Heart left ventricle (tissue), 16 donors: ENCODE measurements at places on chromosomes 7 and 10. TPM values are rescaled to one million over a fixed set of nuclear protein-coding genes. Genes with fewer than 3 reads are reported as not detected.
A peak's percentile ranks its signal among the peaks of the same experiment; 100 is the strongest.

- no peaks in the 10 kb centered on the region for H3K27me3 ChIP-seq
- no peaks in the 10 kb centered on the region for H3K4me1 ChIP-seq
- H3K27ac ChIP-seq, result no peak overlapping the region
- no peaks in the 10 kb centered on the region for H3K36me3 ChIP-seq
These were observed 89.0 kb upstream of the STEAP4 start for GRCh38 chr7:88395715-88396114.

- H3K4me3 ChIP-seq, result no peak overlapping the region
- H3K27me3 ChIP-seq, result no peaks in the 10 kb centered on the region
- H3K4me1 ChIP-seq, result no peaks in the 10 kb centered on the region
- no peak overlapping the region for H3K27ac ChIP-seq
- H3K36me3 ChIP-seq, result no peaks in the 10 kb centered on the region
These were observed 51.9 kb downstream of the GNAT3 start for GRCh38 chr7:80459776-80460510.

GRCh38 chr10:82377608-82378007 is 502.6 kb downstream of the NRG3 start:
- peaks cover 5% of the 10 kb centered on the region for H3K4me1 ChIP-seq
- H3K4me3 ChIP-seq, result no peak overlapping the region
- no peaks in the 10 kb centered on the region for H3K27me3 ChIP-seq
- H3K36me3 ChIP-seq, result no peaks in the 10 kb centered on the region

- no peaks in the 10 kb centered on the region for H3K36me3 ChIP-seq
- H3K4me1 ChIP-seq, result peaks cover 10% of the 10 kb centered on the region
- H3K27ac ChIP-seq, result peak overlapping the region; percentile 75
- no peak for DNase-seq
- no peak overlapping the region for H3K4me3 ChIP-seq
- H3K27me3 ChIP-seq, result no peaks in the 10 kb centered on the region
These were observed 173.3 kb downstream of the SLC16A9 start for GRCh38 chr10:59536167-59537014.

DNA sequence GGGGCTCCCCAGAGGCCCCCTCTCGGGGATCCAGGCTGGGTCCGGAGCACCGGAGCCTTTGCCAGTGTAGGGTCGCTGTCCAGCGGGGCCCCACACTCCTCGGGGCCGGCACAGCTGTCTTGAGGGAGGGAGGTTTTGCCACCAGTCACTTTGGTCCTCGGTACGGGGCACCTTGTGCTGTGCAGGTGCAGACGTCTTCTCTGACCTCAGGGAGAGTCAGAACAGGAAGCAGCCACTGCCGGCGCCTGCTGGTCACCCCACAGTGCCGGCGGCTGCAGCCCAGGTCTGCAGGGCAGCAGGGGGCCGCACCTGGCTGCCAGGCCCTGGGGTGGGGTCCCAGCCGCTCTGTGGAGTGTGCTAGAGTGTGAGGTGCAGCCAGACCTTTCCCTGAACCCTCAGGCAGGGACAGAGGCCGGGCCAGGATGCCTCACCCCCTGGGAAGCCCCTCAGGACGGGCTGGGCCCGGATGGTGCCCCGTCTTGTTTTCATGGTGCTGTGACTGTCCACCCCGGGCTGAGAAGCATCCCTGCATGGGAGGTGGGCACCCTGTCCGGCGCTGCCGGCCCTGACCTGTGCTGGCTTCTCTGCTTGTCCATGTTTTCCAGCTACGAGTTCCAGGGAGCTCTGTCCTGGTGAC is 8.2 kb downstream of the MAFK start:
- H3K4me3 ChIP-seq, result peak overlapping the region; percentile 64
- no peaks in the 10 kb centered on the region for H3K27me3 ChIP-seq
- H3K27ac ChIP-seq, result peak overlapping the region; percentile 96

DNA sequence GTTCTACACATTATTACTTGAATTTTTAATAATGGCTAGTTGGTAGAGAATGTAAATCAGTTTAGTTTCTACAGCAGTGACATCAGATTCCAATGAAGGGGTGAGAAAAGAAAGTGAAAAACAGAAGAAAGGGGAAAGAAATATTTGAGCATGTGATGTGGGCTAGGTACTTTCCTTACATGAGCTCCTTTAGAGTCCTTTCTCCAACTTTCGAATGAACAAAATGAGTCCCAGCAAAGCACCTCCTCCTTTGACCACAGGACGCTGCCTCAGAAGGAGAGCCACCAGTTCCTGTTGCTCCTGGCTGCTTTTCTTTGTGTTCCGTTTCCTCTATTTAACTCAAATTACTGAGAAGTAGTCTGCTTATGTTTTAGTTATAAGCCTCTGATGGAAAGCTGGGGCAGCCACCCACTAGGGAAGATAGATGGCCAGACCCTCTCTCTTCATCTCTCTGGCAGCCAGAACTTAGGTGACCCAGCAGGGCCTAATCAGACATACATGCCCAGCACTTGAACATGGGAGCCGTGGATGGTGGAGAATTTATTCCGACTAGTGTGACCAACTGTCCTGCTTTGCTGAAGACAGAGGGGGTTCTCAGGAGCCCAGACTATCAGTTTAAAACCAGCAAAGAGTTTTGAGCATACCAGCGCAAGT is 82.4 kb upstream of the NME8 start:
- no peak overlapping the region for H3K4me3 ChIP-seq
- H3K27ac ChIP-seq, result no peak overlapping the region
- no peaks in the 10 kb centered on the region for H3K4me1 ChIP-seq
- H3K36me3 ChIP-seq, result no peaks in the 10 kb centered on the region

GRCh38 chr7:86209036-86209435 is 434.7 kb upstream of the GRM3 start:
- DNase-seq, result no peak
- no peaks in the 10 kb centered on the region for H3K36me3 ChIP-seq
- no peaks in the 10 kb centered on the region for H3K4me1 ChIP-seq
- H3K27ac ChIP-seq, result no peak overlapping the region
- no peaks in the 10 kb centered on the region for H3K27me3 ChIP-seq

DNA sequence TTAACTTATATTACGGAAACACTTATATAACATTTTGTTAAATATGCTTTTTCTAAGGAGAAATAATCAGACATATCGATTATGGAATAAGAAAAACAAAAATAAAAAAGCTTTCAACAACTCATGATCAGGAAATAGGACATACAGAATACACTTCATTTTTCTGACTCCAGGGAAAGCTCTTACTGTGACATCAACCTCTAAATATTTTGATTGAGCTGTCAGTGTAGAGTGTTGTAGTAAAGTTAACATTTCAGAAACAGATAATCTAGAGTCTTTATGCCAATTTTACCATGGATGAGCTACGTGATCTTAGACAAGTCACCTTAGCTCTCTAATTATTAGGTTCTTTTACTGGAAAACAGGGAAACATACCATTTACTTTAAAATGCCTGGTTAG is 218.9 kb upstream of the SORCS1 start:
- no peak overlapping the region for H3K4me3 ChIP-seq
- no peaks in the 10 kb centered on the region for H3K4me1 ChIP-seq
- peaks cover 3% of the 10 kb centered on the region for H3K27me3 ChIP-seq
- DNase-seq, result no peak
- H3K36me3 ChIP-seq, result no peaks in the 10 kb centered on the region

Gene SCD
- total RNA-seq, result 2.7 TPM

Gene SH2D4B
- total RNA-seq, result not detected
